GM12864 (cell line): ENCODE measurements at places on chromosomes 7 and 10.

DNA sequence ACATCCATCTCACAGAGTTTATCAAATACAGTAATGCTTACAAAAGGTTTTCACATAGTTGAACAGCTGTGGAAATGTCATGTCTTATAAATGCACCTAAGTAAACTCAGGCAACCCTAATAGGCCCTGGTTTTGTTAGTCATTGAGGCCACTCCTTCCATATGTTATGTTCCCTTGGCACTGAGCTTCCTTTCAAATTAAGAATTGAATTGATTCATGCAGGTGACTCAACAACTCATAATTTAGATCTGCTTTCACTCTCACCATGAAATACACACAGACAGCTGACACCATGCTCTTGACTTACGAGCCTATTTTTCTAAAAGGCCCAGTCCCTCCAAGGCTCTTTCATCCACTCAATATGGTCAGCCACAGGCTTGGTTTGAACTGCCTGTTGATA lies 476.9 kb downstream of the KCNMA1 start:
- DNase-seq = no peak

- DNase-seq = no peak
Measured at GRCh38 chr10:89637113-89637512, 7.9 kb downstream of the PANK1 start.

DNA sequence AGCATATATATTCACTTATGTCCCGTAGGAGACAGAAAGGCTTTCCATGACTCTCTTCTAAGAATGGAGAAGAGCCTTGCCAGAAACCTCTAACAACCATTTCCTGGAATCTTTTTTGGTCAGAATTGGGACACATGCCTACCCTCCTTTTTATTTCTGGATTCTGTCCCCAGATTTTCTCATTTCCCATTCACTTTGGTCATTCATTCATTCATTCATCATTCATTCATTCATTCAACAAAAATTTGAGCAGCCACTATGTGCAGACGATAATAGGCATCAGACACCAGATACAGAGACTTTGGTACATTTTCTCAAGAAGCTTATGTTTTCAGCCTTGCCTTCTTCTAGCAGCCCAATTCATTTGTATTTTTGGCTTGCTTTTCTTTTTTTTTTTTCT lies 6.0 kb downstream of the ENTPD7 start:
- no peak for DNase-seq

GRCh38 chr7:1944619-1945210 lies 274.6 kb downstream of the ELFN1 start:
- DNase-seq = no peak

DNA sequence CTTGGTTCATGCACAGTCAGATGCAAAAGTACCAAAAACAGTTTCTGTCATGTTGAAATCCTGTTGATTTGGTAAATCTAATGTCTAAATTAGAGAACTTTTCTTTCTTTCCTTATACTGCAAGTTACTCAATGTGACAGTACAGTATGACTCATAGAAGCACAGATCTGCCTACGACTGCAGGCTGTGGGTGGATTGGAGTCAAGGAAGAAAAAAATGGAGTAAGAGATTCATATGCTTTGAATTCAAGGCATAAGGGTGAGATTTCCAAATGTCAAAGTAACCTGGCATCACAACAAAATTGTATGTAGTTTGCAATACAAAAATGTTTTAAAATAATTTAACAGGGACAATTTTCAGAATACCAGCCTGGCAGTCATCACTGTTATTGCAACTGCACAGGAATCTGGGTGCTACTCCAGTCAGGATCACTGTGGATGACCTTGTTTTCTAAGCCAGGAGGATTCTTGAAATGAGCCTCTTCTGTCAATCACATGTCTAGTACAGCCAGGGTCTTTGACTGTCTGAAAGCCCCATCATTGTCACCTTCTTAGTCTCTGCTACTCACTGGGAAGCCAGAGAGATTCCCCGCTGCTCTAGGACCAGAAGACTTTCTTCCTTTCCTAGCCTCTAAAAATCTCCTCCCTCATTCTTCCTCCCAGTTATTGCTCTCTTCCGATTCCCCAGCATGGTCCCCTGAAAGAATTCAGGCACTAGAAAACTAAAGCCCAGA lies 83.6 kb downstream of the CD36 start:
- no peak for DNase-seq

DNA sequence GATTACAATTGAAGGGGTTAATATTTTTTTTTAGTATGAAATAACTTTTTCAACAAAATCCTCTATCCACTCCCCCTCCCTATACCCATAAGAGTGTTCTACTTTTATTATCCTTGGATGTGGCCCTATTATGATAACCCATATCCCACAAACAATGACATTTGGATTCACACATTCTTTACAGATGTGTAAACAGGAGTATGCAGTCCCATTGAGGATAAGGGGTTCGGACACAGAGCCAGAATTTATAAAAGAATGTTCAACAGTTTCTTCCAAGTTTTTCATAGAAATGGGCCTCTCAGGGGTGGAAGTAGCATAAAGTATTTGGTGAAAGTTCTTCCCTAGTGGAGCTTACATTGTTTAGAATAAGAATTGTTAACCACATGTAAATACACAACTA lies 16.1 kb upstream of the PCLO start:
- no peak for DNase-seq

DNA sequence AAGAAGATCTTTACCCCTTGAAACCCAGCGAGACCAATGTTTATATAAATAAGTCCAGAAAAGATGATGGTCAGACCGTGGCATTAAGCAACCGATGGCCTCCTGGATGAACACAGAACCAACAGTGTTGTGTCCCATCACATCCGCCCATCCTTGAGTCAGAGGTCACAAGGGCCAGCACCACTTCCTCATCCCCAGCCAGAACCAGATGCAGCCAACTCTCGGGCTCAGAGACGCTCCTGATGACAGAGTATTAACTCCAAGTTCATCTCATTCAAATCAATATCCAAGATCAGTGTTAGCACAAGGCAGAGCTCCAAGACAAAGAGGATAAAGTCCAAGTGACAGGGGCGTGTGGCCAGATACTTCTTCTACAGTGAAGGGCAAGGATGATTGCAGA lies 63.5 kb downstream of the FAM53B start:
- DNase-seq = no peak

- DNase-seq = no peak
Measured at GRCh38 chr10:23439961-23440889, 1.4 kb downstream of the OTUD1 start.

GRCh38 chr10:86232644-86233043 lies 134.0 kb downstream of the GRID1 start:
- no peak for DNase-seq

DNA sequence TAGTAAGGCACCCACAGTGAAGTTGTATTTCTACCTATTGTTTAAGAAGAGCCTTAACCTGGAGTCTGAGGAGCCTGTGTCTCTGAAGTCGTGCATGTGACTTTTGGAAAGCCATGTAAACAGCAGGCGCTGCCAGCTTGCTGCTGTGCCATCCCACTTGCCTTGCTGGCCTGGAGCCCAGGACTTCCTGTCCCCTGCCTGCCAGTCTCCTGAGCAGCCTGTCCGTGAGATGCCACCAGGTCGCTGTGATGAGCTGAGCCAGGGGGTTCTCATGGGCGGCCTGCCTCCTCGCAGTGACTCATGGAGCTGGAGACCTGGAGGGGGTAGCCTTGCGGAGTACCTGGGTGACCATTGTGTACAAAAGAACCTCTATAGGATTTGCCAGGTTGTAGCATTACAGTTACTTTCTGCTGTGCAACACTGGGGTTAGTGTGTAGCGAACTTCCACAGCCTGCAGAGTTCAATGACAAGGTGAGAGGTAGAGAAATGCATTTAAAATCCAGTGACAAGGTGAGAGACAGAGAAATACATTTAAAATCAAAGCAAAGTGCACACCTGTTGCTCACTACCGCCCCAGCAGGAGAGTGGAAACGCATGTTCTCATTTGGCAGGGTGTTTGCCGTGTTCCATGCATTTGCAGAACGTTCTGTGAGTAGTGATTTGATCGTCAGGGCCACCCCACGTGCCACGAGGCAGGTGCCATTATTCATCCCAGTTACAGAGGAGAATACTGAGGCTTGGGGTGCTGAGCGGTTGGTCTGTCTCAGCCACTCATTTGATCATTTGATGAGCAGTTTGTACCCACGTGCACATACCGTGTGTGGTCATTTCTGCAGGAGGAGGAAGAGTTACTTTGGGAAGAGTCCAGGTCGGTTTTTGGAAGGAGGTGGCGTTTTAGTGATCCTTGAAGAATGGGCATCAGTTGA lies 36.6 kb upstream of the BHLHA15 start:
- DNase-seq = no peak

GRCh38 chr7:50182759-50183158 lies 89.7 kb upstream of the ZPBP start:
- no peak for DNase-seq

- no peak for DNase-seq
Measured at GRCh38 chr10:116044801-116045248, 228.2 kb downstream of the GFRA1 start.

- DNase-seq = no peak
Measured at GRCh38 chr10:49798275-49798674, 36.2 kb upstream of the OGDHL start.

- DNase-seq = peak; percentile 59
Measured at GRCh38 chr10:48683868-48684267, 805 bp upstream of the WDFY4 start.

GRCh38 chr10:78699971-78700370 lies 368.8 kb upstream of the ZMIZ1 start:
- DNase-seq = no peak

DNA sequence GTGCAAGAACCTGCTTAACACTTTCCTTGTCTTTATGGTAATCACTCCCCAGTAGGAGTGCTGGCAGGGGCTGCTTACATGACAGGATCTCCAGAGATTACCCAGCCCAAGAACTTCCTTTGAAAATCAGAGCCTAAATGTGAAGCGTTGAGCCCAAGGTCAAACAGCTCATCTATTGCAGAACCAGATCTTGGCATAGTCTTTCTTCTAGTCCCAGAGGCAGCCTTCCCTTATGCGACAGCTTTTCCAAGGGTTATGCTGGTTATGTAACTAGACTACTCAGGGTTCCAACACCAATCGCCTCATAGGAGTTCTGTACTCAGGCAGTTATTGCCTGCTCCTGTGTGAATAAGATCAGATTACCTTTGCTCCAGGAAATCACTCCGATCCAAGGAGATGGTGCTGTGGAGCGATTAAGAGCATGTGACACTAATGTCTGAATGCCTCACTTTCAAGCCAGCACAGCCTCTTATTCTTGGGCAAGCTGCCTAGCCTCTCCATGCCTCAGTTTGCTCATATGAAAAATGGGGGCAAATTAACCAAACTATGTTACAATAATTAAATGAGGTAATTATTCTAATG lies 8.4 kb upstream of the LGI1 start:
- DNase-seq = no peak

DNA sequence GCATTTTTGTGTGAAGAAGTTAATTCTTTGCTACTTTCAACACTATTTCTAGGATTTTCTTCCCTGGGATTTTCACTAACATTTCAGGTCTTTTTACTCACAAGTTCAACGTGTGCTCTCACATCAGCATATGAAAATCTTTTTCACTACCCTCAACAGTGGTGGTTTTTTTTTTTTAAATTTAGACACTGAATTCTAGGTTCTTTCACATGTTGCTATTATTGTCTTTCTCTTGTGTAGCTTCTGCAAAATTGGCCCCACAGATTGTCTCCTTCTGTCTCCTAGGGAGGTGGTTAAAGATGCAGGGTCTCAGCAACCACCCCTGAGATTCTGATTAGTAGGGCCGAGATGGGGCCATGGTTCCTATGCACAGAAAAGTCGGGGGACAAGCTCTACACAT lies 165.0 kb upstream of the GPR26 start:
- DNase-seq = peak; percentile 25

DNA sequence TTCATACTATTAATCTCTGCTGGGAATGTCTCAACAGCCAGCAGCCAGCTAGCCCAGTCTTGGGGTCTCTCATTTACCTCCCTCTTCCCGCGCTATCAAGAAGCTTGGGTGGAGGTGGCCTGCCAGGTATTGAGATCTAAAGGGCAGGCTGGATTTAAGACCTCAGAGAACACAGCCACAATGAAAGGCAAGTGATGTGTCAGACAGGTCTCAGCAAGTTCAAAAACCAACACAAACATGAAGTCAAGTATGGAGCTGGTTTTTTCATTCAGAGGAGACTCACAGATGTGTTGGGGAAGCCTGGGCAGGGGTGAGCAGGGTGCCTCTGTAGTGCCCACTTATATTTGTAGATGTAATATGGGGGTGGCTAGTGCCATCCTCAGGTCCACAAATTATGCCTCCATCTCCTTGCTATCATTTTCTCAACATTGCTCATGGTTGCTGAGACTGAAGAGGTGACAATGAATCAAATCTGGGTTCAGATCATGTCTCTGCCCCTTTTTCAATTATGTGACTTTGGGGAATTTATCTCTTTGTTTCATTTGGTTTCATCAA lies 27.7 kb upstream of the CROT start:
- no peak for DNase-seq

DNA sequence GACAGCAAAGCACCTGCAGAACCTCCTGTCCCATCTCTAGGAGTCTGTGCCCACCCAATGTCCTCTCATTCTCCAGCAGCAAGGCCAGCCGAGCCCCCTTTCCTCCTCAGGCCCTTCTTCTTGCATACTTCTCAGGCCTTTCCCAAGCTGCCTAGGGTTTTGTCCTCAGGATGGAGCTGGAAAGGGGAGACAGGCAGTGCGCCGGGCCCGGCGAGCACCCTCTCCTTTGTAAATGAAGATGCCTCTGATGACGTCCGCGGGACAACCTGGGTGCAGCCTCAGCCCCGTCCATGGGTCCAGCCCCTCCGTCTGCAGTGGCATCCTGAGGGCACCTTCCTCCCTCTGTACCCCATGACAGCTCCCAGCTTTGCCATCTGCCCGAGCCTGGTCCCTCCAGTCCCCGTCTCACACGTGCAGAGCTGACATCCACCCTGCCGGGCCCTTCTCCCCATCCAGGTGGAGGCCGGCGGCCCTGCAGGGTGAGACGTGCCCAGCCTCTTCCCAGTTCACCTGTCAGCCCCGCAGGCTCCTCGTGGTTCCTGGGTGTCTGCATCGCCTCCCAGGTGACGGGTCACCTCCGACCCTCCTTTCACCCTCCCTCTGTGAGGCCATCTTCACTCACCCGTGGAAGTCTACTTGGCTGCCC lies 36.4 kb downstream of the JAKMIP3 start:
- no peak for DNase-seq

DNA sequence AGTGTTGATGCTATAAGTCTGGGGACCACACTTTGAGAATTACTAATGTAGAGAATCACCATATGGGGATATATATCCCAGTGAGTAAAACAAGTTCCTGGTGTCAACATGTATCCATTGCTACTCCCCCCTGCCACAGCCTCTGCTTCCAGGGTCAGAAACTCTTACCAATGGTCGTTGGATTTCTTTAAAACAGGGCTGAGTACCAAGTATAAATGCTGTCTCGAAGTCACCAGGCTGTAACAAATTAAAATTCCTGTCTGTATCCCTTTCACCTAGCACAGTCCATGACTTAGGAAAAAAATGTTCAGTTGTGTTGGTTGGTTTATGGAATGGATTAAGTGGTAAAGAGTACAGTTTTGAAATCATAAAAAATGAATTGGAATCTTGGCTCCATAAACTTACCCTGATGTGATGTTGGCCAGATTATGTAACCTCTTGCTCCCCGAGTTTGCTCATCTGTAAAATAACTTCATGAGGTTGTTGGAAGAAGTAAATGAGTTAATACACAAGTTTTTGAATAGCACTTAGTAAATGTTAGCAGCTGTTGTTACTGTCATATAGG lies 364.0 kb upstream of the LRGUK start:
- no peak for DNase-seq
